Left renal cortex interstitium (tissue), 4 donors: ENCODE measurements at places on chromosomes 6 and 20.

- no peak for DNase-seq
Observed at GRCh38 chr6:49463612-49463967, 420 bp downstream of the CENPQ start.

GRCh38 chr20:31472395-31473330 lies 2.3 kb downstream of the DEFB124 start:
- no peak for DNase-seq

- no peak for DNase-seq
Observed at GRCh38 chr20:59146780-59147565, 16.6 kb upstream of the ZNF831 start.

- no peak for DNase-seq
Observed at GRCh38 chr6:39221115-39221514, 8.2 kb downstream of the KCNK5 start.

DNA sequence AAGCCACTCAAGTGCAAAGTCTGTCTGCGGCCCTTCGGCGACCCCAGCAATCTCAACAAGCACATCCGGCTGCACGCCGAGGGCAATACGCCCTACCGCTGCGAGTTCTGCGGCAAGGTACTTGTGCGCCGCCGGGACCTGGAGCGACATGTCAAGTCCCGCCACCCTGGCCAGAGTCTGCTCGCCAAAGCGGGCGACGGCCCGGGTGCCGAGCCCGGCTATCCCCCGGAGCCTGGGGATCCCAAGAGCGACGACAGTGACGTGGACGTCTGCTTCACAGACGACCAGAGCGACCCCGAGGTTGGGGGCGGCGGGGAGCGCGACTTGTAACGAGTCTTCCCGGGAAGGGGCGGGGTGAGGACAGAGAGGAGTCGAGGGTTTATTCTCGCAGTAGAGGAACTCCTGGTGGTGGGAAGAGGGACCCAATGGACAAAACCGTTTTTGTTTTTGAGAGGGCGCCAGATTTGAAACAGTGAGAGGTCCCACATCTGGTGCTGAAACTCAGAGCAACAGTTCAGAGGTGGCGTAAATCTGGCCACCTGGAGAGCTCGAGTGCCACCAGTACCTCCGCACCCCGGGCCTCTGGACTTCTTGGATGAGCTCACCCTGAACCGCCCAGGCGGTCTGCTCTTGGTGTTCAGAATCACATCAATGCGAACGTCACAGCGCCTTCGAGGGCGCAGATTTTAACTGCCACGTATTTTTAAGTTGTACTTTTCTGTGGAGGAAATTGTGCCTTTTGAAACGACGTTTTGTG lies 8.0 kb downstream of the PRDM13 start:
- no peak for DNase-seq

DNA sequence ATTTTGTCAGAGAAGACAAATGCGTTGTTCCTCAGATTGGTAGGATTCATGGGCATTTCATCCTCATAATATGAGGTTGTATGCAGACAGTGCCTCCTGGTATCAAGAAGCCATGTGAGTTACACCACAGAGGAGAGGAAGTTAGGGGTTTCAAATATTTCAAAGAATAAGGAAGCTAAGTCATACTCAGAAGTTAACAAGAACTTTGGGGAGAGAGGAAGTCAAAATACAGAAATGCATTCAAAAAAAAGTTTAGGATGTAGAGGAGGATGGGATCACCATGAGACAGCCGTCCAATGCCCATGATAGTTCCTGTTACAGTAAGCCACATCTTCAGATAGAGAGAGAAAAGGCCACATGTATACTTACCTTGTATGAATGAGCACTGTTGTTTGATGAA lies 22.3 kb downstream of the HLA-DOB start:
- no peak for DNase-seq

DNA sequence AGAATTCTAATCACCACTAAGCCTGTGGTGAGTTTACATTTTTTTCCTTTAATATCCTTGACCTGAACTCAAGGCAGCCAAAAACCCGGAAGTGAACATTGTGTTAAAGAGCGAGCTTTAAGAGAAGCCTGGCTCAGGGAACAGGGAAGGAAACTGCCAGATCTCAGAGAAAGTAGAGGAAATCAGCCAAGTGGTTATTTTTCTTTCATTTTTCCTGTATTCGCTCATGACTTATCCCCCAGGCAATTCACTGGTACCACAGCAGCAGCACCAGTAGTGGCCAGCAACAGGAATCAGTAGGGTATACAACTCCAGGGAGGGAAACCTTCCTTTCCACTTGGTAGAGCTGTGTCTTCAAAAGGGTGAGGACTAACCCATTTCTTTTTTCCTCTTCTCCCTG lies 89.6 kb upstream of the HMGCLL1 start:
- DNase-seq = no peak

DNA sequence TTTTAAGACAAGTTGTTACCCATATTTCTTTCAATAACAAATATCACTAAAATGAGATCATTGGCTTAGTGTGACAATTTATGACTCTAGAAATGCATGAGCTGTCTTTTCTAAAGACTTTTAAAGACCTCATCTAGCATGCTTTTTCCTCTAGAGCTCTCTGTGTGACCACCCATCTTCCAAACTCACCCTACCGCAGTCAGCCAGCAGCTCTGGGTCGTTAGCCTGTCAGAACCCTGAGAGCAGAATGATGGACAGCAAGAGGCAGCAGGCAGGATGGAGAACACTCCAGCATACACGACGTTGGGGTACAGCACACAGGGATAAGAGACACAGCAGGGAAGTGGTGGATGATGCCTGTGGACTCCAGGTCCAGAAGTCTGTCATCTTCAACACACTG lies 45.1 kb upstream of the TBX18 start:
- no peak for DNase-seq

GRCh38 chr6:166588691-166589336 lies 2.3 kb upstream of the RAMACL start:
- no peak for DNase-seq
